CMK (cell line): ENCODE measurements at places on chromosomes 4 and X.

- DNase-seq: no peak
These were observed 131.4 kb downstream of the KLHL13 start for GRCh38 chrX:117985241-117985640.

DNA sequence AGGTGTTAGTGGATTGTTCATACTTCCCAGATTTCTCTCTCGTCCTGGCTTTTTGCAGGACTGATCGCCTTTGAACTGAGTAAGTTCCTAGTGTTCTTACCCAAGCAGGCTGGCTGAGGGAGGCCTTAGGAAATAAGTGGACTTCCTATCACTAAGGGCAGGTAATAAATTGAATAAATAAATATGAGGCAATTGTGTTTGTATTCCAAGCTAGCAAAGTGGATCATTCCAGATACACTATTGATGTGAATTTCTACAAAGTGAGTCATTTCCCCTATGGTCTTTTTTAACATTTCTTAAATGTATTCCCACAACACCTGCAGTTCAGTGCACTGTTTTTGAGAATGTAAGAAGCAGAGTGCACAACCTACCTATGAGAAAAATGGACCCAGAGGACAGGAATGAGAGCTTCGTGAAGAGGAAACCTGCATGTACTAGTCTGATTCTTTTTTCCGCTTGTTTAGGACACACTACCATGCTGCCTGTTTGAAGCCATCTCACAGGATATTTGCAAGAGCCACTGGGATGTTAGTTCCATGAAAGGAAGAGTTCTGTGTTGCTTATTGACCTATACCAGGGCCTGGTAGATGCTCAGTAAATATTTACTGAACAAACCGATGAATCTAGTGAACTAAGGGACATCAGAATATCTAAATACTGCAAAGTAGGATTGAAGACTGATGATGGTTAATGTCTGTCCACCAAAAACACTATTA, 29.0 kb upstream of the SMAD1 start:
- no peak for DNase-seq

DNA sequence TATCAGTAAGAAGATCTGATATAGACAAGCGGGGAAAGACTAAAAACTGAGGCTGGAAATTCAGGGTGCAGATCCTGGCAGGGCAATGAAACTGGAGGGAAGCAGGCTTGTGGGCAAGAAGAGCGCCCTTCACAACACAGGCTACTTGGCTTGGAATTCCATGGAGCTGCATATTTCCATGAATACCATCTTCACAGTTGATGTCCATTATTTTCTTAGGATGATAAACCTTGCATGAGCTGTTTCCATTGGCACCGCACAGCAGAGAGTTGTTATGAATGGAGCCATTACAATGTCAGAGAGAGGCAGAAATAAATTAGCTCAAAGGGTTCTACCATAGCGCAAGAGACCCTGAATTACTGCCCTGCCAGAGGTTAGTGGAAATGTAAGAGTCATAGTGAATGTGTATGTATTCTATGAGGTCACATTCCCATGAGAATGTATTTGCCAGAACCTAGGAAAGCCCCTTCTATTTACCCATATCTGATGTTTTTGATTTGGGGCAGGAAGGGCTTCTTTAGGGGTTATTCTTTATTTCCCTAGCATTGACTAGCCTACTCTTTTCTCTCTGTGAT, 215.6 kb downstream of the PALLD start:
- DNase-seq: no peak

DNA sequence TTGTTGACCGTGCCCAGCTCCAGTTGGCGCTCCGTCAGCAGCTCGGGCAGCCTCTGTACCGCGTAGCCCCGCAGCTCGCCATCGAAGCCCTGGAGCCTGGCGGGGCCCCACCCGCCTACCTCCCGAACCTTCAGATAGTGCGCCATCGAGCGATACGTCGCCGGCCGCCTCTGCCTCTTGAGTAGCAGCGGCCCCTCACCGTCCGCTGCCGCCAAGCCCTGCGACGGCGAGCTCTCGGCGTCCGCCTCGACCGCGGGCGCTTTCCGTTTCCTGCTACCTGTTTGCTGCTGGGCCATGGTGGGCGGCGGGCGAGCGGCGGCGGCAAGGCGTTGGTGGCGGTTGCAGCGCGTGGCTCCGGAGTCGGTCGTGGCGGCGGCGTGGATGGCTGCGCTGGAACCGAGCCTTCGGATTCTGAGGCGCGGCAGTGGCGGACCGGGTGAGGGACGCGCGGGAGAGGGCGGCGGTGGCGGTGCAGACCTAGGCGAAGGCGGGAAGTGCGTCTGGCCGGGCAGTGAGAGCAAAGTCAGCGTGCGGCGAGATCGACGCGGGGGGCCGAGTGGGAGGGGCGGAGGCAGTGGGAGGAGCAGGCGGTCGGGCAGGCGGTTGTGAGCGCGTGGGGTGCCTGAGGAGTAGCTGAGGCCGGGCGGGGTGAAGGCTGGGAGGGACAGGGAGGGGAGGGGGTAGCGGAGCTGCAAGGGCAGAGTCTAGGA, at the start of gene DCAF12L1:
Gene DCAF12L1 (minus strand): TSS at position 502 of the 710 bp plus-strand sequence. CDS start 206 bp downstream, at position 296.
- DNase-seq: no peak

DNA sequence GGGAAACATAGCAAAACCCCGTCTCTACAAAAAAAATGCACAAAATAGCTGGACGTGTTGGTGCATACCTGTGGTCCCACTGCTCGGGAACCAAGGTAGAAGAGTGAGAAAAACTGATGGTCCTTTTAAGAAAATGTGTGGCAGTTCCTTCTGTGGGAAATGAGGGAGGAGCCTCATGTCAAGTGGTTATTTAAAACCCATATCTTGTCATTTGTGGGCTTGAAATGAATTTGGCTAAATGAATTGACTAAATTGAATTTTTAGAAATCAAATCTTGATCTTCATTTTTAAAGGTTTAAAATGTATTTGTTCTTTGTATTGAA, 16.2 kb upstream of the LAMP2 start:
- no peak for DNase-seq

GRCh38 chr4:99404595-99405287, 30.4 kb downstream of the ADH7 start:
- no peak for DNase-seq

DNA sequence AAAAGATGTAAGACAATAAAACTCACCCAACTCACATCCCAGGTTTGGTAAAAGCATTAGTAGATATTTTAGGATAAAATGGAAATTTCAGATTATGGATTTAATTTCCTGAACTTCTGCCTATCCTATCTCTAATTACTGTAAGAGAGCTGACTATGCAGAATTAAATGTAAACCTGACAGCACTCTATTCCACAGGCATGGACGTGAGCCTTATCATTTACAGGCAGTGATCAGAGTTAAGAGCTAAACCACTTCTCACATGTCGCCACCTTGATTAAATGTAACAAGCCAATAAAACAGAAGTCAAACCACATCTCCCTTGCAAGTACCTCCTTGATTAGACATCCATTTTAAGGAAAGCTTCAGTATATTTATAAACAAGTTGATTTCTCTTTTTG, 97.5 kb upstream of the CBR4 start:
- DNase-seq: no peak

DNA sequence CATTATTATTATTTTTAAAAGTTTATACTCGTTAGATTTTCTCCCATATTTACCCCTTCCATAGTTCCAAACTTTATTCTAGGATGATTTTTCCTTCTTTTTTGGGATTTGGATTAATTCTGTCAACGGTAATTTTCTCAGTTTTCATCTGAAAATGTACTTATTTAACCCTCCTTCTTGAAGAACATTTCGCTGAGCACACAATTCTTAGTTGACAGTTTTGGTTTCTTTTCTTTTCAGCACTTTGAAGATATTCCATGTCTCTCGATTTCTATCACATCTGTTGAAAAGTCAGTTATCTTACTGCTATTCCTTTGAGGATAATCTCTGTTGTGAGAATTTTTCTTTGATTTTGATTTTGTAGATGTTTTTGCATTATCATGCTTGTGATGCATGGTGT, 85.2 kb downstream of the SCLT1 start:
- DNase-seq: no peak

- no peak for DNase-seq
These were observed 72.3 kb upstream of the ADGRG2 start for GRCh38 chrX:19194285-19195242.
